CD4-positive, CD25-positive, alpha-beta regulatory T cell (primary cell): ENCODE measurements at places on chromosomes 7 and 10. TPM values are rescaled to one million over a fixed set of nuclear protein-coding genes. Genes with fewer than 3 reads are reported as not detected.

DNA sequence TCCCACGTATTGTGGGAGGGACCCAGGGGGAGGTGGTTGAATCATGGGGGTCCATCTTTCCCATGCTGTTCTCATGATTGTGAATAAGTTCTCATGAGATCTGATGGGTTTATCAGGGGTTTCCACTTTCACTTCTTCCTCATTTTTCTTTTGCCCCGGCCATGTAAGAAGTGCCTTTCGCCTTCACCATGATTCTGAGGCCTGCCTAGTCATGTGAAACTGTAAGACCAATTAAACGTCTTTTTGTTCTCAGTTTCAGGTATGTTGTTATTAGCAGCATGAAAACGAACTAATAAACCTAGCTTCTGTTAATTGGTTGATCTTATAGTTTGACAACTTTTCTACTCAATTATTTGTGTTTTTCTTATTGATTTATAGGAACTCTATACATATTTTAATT is 206.3 kb downstream of the NXPH1 start:
- no peak for DNase-seq

The SUFU gene
- 17.8 TPM for total RNA-seq

The ATP6V0E2 gene
- total RNA-seq = 45.9 TPM

DNA sequence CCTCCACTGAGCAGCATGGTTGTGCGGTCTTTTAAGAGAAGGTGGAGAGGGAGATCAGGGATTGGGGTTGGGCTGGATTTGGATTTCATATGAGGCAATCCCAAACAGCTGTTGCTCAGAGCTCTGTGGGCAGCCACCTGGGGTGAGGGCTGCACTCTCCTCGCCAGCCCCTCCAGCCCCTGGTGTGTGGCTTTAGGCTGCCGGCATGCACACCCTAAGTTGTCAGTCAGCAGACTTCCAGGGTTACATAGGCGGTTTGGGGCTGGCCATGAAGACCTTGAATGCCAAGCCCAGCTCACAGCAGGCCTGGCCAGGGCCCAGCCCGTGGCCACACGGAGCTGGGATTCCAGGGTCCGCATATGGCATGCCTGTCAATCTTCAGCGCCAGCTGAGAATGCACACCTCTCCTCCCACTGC is 54.8 kb downstream of the ZMIZ1 start:
- DNase-seq = no peak

GRCh38 chr7:37234928-37235327 is 213.7 kb downstream of the ELMO1 start:
- DNase-seq = peak; percentile 46

DNA sequence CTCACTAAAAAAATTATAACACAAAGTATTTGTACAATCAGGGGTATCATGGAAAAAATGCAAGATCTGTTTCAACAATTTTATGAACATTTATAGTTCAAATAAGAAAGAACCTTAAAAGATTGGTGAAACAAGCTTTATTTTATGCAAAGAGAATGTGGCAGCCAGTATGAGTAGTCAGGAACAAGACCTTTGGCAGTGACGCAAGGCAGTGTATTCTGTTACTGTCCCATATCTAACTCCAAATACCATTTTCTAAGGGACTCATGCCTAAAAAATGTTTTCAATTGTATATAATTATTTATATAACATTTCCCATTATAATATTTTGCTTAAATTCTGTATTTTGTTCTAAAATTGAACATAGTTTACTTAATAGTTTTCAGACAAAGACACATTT is 19.1 kb upstream of the FAM53B start:
- DNase-seq = no peak

- DNase-seq = no peak
Observed at GRCh38 chr7:117184367-117184766, 138.5 kb downstream of the WNT2 start.

The OR2A42 gene
- 0.30 TPM for total RNA-seq

- no peak for DNase-seq
Observed at GRCh38 chr10:70122742-70123141, 9.9 kb downstream of the AIFM2 start.

- no peak for DNase-seq
Observed at GRCh38 chr10:111873621-111874135, 309.9 kb downstream of the GPAM start.

GRCh38 chr7:130024390-130024789 is 26.8 kb downstream of the ZC3HC1 start:
- no peak for DNase-seq

GRCh38 chr10:130745821-130746220 is 565.7 kb downstream of the TCERG1L start:
- DNase-seq = no peak

The C10orf105 gene
- total RNA-seq = 0.52 TPM

DNA sequence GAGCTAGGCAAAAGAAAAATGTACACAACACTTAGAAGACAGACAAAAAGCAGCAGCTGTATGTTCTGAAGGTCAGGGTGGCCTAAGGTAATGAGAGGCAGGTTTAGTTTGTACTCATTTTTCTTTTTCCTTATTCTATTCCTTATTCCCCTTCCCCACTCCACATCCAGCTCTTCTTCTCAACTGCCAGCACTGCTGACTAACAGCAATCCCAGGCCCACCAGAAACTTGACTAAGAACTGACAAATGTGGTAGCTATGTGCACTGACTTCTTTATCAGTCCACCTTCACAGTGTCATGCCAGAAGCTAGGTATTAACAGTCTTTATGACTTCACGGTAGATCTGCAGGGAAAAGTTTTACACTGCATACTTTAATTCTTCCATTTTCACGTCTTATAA is 6.1 kb downstream of the COPG2 start:
- DNase-seq = no peak

DNA sequence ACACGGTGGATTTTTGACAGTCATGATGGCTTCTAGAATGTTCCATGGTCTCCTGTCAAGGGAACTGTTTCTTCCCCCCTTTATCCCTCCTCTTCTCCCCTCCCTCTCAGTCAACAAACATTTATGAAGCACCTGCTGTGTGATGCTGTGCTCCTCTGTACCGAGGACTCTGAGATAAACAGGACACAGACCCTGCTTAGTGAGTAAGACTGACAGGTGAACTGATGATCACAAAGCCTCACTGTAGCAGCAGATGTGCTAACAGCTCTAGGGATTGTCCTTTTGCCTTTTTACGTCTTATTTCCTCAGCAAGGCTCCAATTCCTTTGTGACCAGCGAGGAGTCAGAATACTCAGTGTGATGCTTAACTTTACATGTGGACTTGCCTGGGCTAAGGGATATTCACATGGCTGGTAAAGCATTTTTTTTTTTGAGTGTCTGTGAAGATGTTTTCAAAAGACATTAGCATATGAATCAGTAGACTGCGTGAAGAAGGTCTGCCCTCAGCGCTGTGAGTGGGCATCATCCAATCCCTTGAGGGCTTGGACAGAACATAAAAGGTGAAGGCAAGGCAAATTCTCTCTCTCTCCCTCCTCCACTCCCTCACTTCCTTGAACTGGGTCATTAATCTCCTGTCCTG is 170.1 kb downstream of the ADRA2A start:
- DNase-seq = no peak

GRCh38 chr10:108203905-108204527 is 1039.5 kb upstream of the SORCS1 start:
- no peak for DNase-seq

The FAM131B gene
- 0.27 TPM for total RNA-seq

DNA sequence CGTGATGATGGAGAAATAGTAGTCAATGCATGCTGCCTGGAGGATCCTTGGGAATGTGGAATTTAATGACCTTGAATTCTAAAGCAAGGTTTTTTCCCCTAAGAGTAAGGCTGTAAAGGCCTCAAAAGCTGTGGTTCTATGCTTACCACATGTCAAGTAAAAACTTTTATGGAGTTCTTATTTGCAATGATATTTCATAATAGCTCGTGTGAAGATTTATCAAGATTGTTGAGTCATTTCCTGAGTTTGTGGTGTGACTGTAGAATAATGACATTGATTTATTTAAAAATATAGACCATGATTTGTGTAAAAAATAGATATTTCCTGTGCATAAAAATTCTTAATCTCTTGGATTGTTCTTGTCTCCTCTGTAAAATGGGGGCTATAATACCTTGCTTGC is 67.5 kb upstream of the SORCS1 start:
- DNase-seq = no peak

DNA sequence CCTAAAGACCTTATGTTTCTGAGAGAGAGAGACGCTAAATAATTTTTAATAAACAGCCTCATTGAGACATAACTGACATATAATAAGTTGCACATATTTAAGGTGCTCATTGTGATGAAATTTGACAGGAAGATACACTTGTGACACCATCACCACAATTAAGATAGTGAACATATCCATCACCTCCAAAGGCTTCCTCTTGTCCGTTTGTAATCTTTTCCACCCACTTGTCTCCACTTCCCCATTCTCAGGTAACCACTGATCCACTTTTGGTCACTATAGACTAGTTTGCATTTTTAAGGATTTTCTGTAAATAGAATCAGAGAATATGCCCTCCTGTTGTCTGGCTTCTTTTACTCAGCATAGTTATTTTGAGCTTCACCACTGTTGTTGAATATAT is 195.1 kb upstream of the WDR11 start:
- DNase-seq = no peak

GRCh38 chr7:18420748-18421147 is 74.8 kb upstream of the HDAC9 start:
- DNase-seq = no peak

GRCh38 chr10:75159519-75159918 is 48.1 kb downstream of the SAMD8 start:
- no peak for DNase-seq

GRCh38 chr10:96306516-96306915 is 2.3 kb downstream of the DNTT start:
- no peak for DNase-seq

DNA sequence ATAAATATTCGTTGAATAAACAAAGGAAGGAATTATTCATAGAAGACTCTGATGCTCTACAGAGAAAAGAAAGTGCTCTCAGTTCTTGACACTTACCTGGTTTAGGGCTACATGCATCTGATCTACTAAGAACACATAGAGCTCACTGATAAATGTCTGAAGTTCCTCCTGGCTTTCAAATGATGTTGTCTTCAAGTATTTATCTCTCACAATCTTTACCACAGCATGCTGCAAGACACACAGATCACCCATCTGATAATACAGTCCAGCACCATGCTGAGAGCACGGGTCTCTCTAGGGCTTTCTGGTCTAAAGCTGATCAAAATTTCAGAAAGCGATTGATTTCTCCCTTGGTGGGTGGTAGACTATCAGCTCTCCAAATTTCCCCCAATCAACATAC is 44.5 kb upstream of the MRPS16 start:
- DNase-seq = no peak

GRCh38 chr10:69361303-69361614 is 55.5 kb downstream of the TACR2 start:
- no peak for DNase-seq

The SRRM3 gene
- not detected for total RNA-seq

DNA sequence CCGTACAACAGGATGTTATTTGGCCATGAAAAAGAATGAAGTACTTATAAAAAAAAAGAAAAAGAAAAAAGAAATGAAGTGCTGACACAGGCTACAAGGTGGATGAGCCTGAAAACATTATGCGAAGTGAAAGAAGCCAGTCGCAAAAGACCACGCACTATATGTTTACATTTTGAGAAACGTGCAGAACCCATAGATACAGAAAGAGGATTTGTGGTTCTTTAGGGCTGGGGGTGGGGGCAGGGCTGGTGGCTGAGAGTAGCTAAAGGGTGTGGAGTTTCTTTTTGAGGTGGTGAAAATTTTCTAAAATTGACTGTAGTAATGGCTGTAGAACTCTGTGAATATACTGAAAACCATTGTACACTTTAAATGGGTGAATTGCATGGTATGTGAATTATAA is 86.0 kb upstream of the FAM20C start:
- DNase-seq = no peak

GRCh38 chr7:12196386-12196785 is 14.7 kb upstream of the TMEM106B start:
- DNase-seq = no peak

The TMEM184A gene
- total RNA-seq = not detected

The BZW2 gene
- 24.2 TPM for total RNA-seq

The PIP gene
- total RNA-seq = not detected

- DNase-seq = no peak
Observed at GRCh38 chr10:108490944-108491343, 1326.4 kb upstream of the SORCS1 start.

- DNase-seq = no peak
Observed at GRCh38 chr7:149788300-149788851, 15.0 kb upstream of the ZNF467 start.

The POU6F2 gene
- total RNA-seq = not detected

DNA sequence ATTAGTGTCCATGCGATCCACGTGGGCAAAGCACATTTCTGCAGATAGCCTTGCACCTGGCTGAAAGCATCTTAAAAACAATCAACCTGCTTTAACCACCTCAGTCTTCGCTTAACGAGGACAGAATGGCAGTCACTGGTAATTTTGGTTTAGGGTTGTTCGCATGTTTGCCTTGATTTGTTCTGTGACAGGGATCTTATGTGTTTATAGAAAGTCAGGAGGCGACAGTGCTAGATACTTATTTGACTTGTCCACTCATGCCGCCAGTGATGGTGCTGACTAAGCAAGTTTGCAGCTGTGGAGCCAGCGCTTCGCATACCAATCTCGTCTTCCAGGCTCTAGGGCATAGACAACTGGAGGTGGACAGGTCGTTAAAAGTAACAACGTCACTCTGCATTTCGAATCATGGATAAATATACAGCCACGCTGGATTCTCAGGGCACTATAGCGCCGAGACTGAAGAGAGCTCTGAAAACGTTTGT is 1.2 kb upstream of the TMEM243 start:
- DNase-seq = no peak

DNA sequence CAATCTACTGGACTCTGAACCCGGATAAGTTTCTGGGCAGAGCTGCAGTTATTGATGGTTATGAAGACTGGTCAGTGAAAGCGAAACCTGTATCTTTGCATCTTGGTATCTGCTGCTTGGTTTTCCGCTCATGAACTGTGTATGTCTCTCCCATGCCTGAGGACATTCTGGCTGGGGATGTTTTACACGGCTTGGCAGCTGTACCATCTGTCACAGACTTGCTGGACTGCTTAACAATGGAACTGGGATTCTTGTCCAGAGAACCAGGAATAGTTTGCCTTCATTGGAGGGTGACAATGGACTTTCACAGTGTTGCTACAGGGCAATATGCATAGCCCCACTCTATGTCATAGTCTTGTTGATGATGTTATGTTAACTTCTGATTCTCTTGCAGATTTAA is 119.9 kb upstream of the TMEM106B start:
- DNase-seq = no peak

The NKX2-3 gene
- not detected for total RNA-seq

GRCh38 chr7:159026271-159027055 is 118.2 kb downstream of the VIPR2 start:
- DNase-seq = no peak

- DNase-seq = peak; percentile 6
Observed at GRCh38 chr7:29988424-29989256, 961 bp downstream of the SCRN1 start.

The GSAP gene
- 6.8 TPM for total RNA-seq
